ENCODE measurements at places on chromosomes 16 and 17. TPM values are rescaled to one million over a fixed set of nuclear protein-coding genes. Genes with fewer than 3 reads are reported as not detected.

Gene KRT33B
- 0.14 TPM for total RNA-seq

Gene KATNB1
- 17.8 TPM for total RNA-seq

Gene MMP28
- 2.6 TPM for total RNA-seq

Gene KRT25
- total RNA-seq = not detected

Gene MEOX1
- total RNA-seq = under 0.01 TPM

Gene UNK
- 10.0 TPM for total RNA-seq

Gene RNF135
- total RNA-seq = 9.7 TPM

Gene SHCBP1
- 3.1 TPM for total RNA-seq

Gene RGS11
- total RNA-seq = 3.7 TPM

Gene KNOP1
- 8.7 TPM for total RNA-seq

Gene CFAP119
- 2.4 TPM for total RNA-seq

Gene EFNB3
- 0.09 TPM for total RNA-seq

Gene KCNJ16
- total RNA-seq = not detected

Gene TBC1D3B
- total RNA-seq = 1.3 TPM

Gene FLYWCH2
- total RNA-seq = 88.2 TPM

Gene GRAPL
- total RNA-seq = not detected

Gene AGRP
- not detected for total RNA-seq

Gene TMEM97
- 31.3 TPM for total RNA-seq

Gene TBC1D3D
- total RNA-seq = not detected

Gene RTN4RL1
- 0.09 TPM for total RNA-seq

Gene SLC35G6
- total RNA-seq = not detected

Gene TEKT3
- 0.37 TPM for total RNA-seq

Gene TMC6
- total RNA-seq = 0.92 TPM

Gene CRYM
- total RNA-seq = 0.14 TPM

Gene MYCBPAP
- total RNA-seq = 1.6 TPM

Gene UMOD
- not detected for total RNA-seq

Gene SPHK1
- total RNA-seq = 39.0 TPM

Gene B4GALNT2
- 3.6 TPM for total RNA-seq

Gene BRD7
- total RNA-seq = 42.3 TPM
